ENCODE measurements at places on chromosomes 3 and 15.
A peak's percentile ranks its signal among the peaks of the same experiment; 100 is the strongest.

- H3K4me3 ChIP-seq = no peak overlapping the region
- no peak for DNase-seq
- H3K36me3 ChIP-seq = no peaks in the 10 kb centered on the region
Measured at GRCh38 chr3:54028372-54028771, 94.0 kb upstream of the CACNA2D3 start.

DNA sequence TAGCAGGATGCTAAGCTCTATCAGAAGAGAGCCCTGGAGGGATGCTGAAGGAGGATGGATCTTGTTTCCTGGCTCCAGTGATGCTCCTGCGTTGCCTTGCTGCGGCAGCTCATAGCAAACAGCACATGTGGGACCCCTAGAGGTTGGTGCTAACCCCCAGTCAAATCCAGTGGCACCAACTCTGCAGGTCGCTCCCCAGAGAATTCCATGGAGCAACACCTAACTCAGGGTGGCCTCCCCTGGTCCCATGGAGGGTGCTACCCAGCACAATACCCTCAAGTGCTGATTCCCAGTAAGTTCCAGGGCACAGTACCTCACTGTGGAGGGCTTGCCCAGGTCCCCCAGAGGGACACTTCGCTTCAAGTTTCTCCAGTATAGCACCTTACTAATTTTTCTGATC lies 231.2 kb downstream of the NEK10 start:
- H3K4me3 ChIP-seq = no peak overlapping the region
- no peaks in the 10 kb centered on the region for H3K4me1 ChIP-seq
- H3K27ac ChIP-seq = no peak overlapping the region
- peaks cover 2% of the 10 kb centered on the region for H3K27me3 ChIP-seq
- no peaks in the 10 kb centered on the region for H3K36me3 ChIP-seq
- no peak for DNase-seq

GRCh38 chr3:188764609-188765008 lies 407.2 kb upstream of the TPRG1 start:
- H3K4me1 ChIP-seq = no peaks in the 10 kb centered on the region
- no peak overlapping the region for H3K27ac ChIP-seq
- no peaks in the 10 kb centered on the region for H3K27me3 ChIP-seq
- no peak for DNase-seq
- H3K4me3 ChIP-seq = no peak overlapping the region

GRCh38 chr15:92638291-92638708 lies 17.3 kb downstream of the FAM174B start:
- no peak overlapping the region for H3K4me3 ChIP-seq
- no peak for DNase-seq
- no peak overlapping the region for H3K27ac ChIP-seq
- H3K27me3 ChIP-seq = peaks cover 21% of the 10 kb centered on the region
- H3K4me1 ChIP-seq = peaks cover 8% of the 10 kb centered on the region

GRCh38 chr3:114709102-114709501 lies 415.3 kb downstream of the TIGIT start:
- peaks cover 9% of the 10 kb centered on the region for H3K4me1 ChIP-seq
- no peaks in the 10 kb centered on the region for H3K27me3 ChIP-seq
- DNase-seq = no peak

DNA sequence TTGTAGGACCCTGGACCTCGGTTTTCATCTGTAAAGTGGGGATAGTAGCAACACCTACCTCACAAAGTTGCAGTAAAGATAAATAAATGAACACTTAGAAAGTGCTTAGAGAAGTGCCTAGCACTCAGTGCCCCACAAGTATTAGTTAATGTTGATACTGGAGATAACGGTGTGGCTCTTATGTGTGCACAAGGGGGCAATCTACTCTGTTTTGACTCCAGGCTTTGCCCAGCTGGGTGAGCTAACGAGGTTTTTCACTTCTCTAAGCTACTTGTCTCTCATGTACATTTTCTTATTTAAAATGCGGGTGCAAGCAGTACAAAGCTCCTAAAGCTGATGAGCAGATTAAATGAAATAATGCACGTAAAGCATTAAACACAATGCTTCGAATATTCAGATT lies 193.5 kb upstream of the ICE2 start:
- no peak overlapping the region for H3K4me3 ChIP-seq
- no peak for DNase-seq
- peaks cover 5% of the 10 kb centered on the region for H3K36me3 ChIP-seq
- peaks cover 40% of the 10 kb centered on the region for H3K4me1 ChIP-seq
- no peak overlapping the region for H3K27ac ChIP-seq

- H3K4me3 ChIP-seq = peak overlapping the region; percentile 20
- DNase-seq = peak; percentile 87
- peaks cover 45% of the 10 kb centered on the region for H3K4me1 ChIP-seq
- peak overlapping the region; percentile 72 for H3K27ac ChIP-seq
Measured at GRCh38 chr15:45456212-45457106, 66.1 kb downstream of the SLC30A4 start.

DNA sequence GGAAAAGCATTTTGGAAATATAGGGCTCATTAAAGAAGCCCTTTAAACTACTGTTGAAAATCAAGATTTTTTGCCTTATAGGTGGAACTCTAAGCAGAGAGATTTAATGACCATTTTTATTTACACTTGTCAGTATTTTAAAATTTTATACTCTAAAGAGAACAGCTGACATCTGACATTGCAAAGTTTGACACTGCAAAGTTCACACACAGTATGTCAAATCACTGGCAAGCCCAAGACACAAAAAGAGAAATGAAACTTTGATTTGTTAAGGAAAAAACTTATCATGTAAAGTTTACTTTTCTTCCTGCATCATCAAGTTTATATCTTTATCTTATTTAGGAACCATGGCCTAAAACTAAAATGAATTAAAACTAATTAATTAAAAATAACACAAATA lies 40.2 kb downstream of the DPH6 start:
- no peaks in the 10 kb centered on the region for H3K36me3 ChIP-seq
- H3K4me1 ChIP-seq = no peaks in the 10 kb centered on the region
- DNase-seq = no peak
- no peaks in the 10 kb centered on the region for H3K27me3 ChIP-seq
- H3K27ac ChIP-seq = no peak overlapping the region

GRCh38 chr3:156711113-156711512 lies 36.7 kb downstream of the TIPARP start:
- H3K4me3 ChIP-seq = no peak overlapping the region
- no peak overlapping the region for H3K27ac ChIP-seq
- no peaks in the 10 kb centered on the region for H3K27me3 ChIP-seq
- H3K36me3 ChIP-seq = peaks cover 12% of the 10 kb centered on the region
- no peak for DNase-seq
- peaks cover 6% of the 10 kb centered on the region for H3K4me1 ChIP-seq

DNA sequence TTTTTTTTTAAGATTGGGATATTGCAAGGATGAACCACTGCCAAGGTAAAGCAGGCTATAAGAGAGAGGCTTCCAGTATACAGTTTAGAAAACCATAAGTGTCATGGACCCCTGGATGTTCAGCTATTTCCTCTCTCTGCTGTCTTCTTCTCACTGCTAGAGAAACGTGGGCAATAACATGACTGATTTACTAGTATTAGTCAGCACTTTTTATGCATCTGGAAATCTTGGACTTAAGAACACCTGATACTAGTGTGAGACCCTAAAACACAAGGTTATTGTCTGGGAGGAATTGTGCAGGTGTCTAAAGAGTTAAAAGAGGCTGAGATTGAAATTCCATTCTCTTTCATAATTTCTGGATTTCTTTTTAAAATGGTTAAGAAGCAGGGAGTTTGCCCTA lies 460.6 kb upstream of the MCTP2 start:
- H3K4me1 ChIP-seq = no peaks in the 10 kb centered on the region
- no peak overlapping the region for H3K4me3 ChIP-seq
- H3K27ac ChIP-seq = no peak overlapping the region
- H3K36me3 ChIP-seq = no peaks in the 10 kb centered on the region

GRCh38 chr3:14133876-14134275 lies 9.0 kb downstream of the TMEM43 start:
- H3K4me1 ChIP-seq = peaks cover 3% of the 10 kb centered on the region
- DNase-seq = no peak
- H3K27ac ChIP-seq = no peak overlapping the region
- H3K4me3 ChIP-seq = no peak overlapping the region
- no peaks in the 10 kb centered on the region for H3K27me3 ChIP-seq

DNA sequence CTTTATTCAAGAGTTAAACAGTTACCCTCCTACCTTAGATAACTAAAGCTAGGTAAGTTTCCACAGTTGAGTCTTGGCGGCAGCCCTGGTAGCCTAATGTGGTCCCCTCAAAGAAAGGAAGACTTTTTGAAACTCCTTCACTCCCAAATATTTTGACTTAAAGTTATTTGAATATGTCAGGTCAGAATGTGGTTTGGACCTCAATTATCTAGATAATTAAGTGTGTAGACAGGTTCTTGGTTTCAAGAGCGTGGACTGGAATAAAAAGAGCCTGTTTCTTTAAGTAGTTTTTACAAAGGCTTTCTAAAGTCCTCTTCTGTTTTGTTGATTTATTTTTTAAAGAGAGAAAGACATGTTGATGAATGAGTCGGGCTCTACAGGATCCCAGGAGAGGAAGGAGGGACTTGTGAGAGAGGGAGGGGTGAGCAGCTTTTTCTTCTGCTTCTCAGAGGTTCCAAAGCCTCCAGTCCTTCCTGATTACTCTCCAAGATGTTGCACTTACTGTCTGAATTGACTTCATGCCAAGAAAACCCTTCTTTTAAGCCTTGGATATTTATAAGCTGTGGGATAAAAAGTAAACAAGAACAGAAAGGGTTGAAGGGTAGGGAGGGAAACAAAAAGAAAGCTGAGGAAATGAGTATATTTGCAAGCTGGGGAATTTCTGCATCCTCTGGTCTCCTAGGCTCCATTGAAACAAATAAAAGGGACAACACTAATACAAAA lies 457.4 kb downstream of the IGSF11 start:
- H3K4me3 ChIP-seq = no peak overlapping the region
- no peaks in the 10 kb centered on the region for H3K4me1 ChIP-seq
- H3K27ac ChIP-seq = no peak overlapping the region
- DNase-seq = no peak

- H3K27ac ChIP-seq = no peak overlapping the region
- peaks cover 4% of the 10 kb centered on the region for H3K27me3 ChIP-seq
- no peaks in the 10 kb centered on the region for H3K36me3 ChIP-seq
Measured at GRCh38 chr3:157046520-157046919, 113.4 kb downstream of the CCNL1 start.

DNA sequence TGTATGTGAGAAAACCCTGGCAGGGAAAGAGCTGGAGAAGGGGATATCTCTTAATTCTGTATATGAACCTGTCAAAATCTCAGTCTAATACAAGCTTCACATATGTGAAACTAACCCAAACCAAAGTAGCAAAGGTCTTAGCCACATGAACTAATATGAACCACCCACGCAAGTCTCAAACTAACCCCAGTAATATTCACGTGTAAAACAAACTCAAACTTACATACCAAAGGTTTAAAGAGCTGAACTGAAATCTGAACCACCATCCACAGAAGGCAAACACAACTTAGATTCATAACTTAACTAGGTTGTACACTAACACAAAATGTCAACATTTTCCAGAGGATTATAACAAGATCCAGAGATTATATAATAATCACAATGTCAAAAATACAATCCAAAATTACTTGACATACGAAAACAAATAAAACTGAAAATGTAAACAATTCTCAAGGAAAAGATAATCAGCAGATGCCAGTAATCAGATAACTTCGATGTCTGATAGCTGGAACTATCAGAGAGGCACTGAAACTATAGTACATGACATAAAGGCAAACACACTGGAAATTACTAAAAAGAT lies 64.1 kb downstream of the VPS13C start:
- H3K27me3 ChIP-seq = no peaks in the 10 kb centered on the region
- no peak for DNase-seq
- H3K4me3 ChIP-seq = no peak overlapping the region
- H3K27ac ChIP-seq = peak overlapping the region; percentile 21
- H3K36me3 ChIP-seq = peaks cover 35% of the 10 kb centered on the region

DNA sequence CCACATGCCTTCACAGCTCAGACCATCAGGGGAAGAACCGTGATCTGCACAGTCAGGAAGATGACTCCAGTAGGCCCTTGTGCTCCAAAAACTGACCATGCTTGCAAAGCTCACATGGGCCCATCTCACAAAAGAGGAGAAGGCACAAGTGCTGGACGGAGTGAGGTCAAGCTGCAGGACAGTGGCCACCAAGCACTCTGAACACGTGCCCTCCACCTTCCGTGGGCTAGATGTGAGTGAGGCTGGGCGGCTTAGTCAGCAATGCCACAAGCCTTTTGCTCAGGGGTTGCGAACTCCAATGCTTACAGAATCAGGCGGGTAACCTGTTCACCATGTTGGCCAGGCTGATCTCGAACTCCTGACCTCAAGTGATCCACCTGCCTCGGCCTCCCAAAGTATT lies 70.9 kb downstream of the SCN5A start:
- no peak overlapping the region for H3K27ac ChIP-seq
- H3K27me3 ChIP-seq = no peaks in the 10 kb centered on the region
- no peak overlapping the region for H3K4me3 ChIP-seq
- no peaks in the 10 kb centered on the region for H3K36me3 ChIP-seq

DNA sequence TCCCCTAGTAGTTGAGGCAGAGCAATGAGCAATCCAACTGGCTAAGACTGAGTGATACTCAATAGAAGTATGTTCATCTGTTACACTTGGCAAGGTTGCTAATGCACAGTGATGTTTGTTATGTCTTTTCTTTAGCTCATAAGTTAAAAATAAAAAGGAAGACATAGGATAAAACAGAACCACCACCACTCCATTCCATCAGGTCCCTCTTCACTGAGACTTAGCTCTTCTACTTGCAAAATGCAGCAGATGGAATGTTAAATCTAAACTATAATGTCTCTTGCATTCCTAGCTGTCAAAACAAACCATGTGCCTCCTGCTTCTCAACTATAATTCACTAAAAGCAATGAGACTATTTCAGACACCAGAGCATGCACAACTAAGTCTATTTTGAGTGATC lies 265.6 kb upstream of the UBE2E2 start:
- H3K36me3 ChIP-seq = no peaks in the 10 kb centered on the region
- H3K4me3 ChIP-seq = no peak overlapping the region
- no peaks in the 10 kb centered on the region for H3K27me3 ChIP-seq
- H3K4me1 ChIP-seq = no peaks in the 10 kb centered on the region
- H3K27ac ChIP-seq = no peak overlapping the region
- no peak for DNase-seq

- peaks cover 27% of the 10 kb centered on the region for H3K27me3 ChIP-seq
- no peak overlapping the region for H3K4me3 ChIP-seq
- DNase-seq = no peak
- H3K36me3 ChIP-seq = no peaks in the 10 kb centered on the region
Measured at GRCh38 chr15:66763186-66764071, 61.4 kb downstream of the SMAD6 start.

GRCh38 chr3:53484984-53485383 lies 9.4 kb upstream of the CACNA1D start:
- H3K27me3 ChIP-seq = peaks cover 17% of the 10 kb centered on the region
- H3K36me3 ChIP-seq = no peaks in the 10 kb centered on the region
- no peak overlapping the region for H3K27ac ChIP-seq
- no peak for DNase-seq
